Adrenal gland (tissue), 19 donors: ENCODE measurements at places on chromosomes 5 and 9. TPM values are rescaled to one million over a fixed set of nuclear protein-coding genes. Genes with fewer than 3 reads are reported as not detected.

GRCh38 chr5:130050585-130050984 is 146.3 kb downstream of the CHSY3 start:
- no peak for DNase-seq

DNA sequence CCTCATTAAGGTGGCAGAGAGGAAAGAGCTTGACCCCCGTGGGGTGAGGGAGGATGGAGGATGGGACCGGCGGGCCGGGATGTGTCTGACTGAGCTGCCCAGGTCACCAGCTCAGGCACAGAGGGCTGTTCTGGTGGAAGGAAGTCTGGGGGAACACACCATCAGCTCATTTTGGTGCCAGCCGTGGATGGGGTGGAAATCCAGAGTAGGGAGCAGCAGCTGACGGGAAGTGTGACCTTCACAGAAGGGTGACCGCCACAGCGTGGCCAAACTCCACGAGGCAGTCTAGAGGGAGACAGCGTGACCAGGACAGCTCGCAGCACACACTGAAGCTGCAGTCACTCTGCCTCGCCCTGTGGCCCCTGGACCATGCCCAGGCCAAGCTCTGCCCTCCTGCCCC is 45.3 kb upstream of the PHYKPL start:
- no peak for DNase-seq

GRCh38 chr5:136769900-136770684 is 404.7 kb upstream of the TRPC7 start:
- peak; percentile 87 for DNase-seq

DNA sequence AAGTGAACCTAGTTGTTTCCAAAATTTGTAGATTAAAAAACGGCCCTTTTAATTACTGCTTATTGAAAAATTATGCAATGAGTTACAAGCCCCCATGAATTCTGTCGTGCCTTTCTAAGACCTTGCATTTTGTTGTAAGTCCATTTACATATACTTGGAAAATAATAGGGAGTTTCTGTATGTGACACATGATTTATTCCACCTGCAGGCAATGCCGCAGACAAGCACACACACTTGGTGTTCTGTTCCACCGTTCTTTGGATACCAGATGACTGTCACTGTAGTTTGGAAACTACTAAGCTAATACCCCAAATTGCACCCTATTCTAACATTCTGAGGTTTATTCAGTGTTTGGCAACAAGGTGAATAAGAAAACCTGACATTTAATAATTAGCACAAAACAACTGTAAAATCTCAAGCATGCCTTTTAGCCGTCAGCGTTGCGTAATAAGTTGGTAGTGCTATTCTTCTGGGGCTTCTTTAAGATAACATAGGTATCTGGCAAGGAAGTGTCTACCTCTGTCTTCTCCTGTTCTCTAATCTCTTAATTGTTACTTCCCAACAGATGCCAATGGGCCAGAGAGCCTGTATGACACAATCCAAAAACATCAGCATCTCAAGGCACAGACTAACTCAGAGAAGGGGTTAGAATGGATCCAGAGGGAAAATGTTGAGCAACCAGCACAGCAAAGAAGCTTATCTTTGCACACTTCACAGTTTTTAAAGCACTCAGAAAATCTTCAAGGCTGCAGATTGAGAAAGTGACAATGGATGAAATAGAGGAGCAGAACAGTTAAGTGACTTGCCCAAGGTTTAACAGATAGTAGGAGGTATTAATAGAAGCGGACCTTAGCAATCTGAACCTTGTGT is 48.2 kb upstream of the DPYSL3 start:
- no peak for DNase-seq

GRCh38 chr9:120690372-120690771 is 23.9 kb downstream of the MEGF9 start:
- no peak for DNase-seq

DNA sequence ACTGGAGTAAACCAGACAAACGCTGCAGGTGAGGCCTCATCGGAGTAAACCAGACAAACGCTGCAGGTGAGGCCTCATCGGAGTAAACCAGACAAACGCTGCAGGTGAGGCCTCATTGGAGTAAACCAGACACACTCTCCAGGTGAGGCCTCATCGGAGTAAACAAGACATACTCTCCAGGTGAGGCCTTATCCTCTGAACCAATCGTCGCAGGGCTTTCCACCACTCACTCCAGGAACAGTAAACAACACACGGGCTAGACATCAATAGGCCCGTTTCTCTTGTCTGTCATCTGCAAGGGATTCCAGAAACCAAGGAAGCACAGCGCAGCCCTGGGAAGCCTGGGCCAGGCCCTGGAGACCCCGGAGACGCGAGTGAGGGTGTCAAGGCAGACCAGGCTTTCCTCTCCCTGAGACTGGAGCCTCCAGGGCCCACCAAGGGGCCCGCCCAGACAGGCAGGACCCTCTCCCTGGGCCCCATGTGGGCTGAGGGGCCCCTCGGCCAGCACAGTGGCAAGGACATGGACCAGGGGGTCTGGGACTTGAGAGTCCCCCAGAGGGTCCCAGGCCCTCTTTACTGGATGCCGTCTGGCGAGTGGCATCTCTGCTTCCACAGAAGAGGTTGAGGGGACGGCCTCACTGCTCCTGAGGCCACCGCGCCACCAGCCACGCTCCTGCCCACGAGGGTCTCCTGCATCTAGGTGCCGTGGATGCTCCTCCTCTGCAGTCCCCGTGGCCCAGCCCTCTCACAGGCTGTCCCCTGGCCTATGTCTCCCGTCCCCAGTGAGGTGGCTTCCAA is 26.4 kb upstream of the NSMF start:
- DNase-seq: no peak

GRCh38 chr5:136034492-136034891 is 5.7 kb downstream of the TGFBI start:
- no peak for DNase-seq

- DNase-seq: no peak
Observed at GRCh38 chr5:86625148-86625547, 7.4 kb downstream of the COX7C start.

DNA sequence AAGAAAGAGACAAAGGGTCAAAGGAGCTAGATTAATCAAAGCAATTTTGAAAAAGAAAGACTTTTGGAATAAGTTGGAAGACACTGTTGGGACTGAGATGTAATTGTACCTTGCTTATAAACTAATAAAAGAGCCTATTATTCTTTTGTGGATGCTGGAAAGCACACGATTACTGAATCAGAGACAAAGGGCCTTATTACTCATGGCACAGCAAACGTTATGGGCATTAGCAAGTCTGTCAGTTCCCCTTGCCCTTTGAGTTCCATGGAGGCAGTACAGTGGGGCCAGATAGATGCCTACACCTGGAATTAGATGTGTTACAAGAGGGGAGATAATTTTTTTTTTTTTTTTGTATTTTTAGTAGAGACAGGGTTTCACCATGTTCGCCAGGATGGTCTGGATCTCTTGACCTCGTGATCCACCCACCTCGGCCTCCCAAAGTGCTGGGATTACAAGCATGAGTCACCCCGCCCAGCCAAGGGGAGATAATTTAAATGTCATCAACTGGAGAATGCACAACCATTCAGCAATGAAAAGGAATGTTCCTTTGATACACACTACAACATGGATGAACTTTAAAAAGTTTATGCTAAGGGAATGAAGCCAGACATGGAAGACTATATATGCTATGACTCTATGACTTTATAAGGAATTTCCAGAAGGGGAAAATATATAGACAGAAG is 128.9 kb downstream of the STARD4 start:
- no peak for DNase-seq

DNA sequence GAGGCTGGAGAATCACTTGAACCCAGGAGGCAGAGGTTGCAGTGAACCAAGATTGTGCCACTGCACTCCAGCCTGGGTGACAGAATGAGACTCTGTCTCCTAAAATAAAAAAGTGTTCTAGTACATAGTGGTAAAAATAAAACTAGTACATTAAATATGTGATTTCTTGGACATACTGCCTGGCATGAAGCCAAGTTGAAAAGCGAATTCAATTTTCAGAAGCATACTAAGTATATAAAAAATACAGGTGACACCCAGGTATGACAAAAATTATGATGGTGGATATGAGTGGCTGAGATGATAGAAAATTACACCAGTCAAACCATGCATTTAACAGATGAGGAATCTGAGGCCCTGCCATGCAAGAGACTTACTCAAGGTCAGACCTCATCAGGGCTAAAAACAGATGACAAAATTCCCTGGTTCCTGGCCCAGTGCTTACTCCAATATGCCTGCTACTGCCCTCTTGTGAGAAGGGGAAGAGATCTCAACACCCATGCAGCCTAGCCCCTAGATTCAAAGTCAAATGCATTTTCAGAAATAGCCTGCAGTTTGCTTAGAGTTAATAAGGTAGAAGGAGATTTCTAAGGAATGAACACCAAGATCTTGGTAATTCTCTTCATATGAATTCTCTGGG is 46.6 kb upstream of the GNPDA1 start:
- peak; percentile 77 for DNase-seq

GRCh38 chr5:82439750-82440445 is 161.7 kb upstream of the RPS23 start:
- DNase-seq: no peak

- no peak for DNase-seq
Observed at GRCh38 chr5:75368391-75368790, 31.4 kb downstream of the HMGCR start.

OTP gene
- not detected for polyA plus RNA-seq

CTXN3 gene
- polyA plus RNA-seq: not detected

MVB12B gene
- 9.5 TPM for polyA plus RNA-seq

MYOT gene
- polyA plus RNA-seq: 2.9 TPM

HSPA5 gene
- polyA plus RNA-seq: 30.0 TPM
